ENCODE measurements at places on chromosomes 3 and 15.

- DNase-seq = no peak
These were observed 116.0 kb downstream of the LIPC start for GRCh38 chr15:58547628-58548307.

GRCh38 chr15:100981086-100981485, 61.9 kb downstream of the LRRK1 start:
- DNase-seq = no peak

- DNase-seq = no peak
These were observed 45.5 kb downstream of the SUSD5 start for GRCh38 chr3:33173103-33173502.

GRCh38 chr3:25831578-25831977, 41.7 kb downstream of the OXSM start:
- DNase-seq = no peak

- no peak for DNase-seq
These were observed 15.0 kb downstream of the CACNA2D3 start for GRCh38 chr3:54137311-54137710.

GRCh38 chr3:196585044-196585757, 16.7 kb downstream of the FBXO45 start:
- no peak for DNase-seq

DNA sequence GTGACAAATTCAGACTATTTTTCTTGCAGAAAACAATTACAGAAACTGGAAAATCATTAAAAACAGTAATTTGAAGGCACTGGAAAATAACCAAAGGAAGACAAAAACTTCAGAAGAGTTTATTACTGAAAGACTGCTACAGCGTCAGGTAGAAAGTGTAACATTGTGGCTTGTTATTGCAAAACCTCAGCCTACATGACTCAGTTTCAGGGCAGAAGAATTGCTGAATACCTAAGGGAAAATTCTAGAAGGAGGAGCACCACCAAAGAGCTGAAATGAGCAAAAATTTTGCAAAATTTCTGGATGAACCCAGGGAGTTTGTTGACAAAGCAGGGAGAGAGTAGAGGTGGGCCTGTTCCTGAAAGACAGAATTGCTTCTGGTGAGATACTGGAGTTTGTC, 219.6 kb downstream of the C3orf38 start:
- DNase-seq = no peak

DNA sequence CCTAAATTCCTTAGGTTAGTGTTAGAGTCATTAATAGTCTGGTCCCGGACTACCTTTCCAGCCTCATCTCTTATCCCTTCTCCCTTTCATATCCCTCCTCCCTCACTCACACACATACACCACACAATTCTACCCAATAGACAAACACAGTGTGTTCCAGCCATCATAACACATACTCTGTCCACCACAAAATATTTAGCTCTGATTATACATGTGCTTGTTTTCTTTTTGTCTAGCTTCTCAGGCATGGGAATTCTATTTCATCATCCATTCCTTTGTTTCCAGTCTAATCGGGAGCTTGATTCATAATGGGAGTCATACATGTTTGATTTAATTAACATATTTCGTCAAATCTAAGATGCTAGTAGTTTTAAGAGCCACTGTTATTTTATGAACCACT, 161.8 kb upstream of the BFSP2 start:
- no peak for DNase-seq

DNA sequence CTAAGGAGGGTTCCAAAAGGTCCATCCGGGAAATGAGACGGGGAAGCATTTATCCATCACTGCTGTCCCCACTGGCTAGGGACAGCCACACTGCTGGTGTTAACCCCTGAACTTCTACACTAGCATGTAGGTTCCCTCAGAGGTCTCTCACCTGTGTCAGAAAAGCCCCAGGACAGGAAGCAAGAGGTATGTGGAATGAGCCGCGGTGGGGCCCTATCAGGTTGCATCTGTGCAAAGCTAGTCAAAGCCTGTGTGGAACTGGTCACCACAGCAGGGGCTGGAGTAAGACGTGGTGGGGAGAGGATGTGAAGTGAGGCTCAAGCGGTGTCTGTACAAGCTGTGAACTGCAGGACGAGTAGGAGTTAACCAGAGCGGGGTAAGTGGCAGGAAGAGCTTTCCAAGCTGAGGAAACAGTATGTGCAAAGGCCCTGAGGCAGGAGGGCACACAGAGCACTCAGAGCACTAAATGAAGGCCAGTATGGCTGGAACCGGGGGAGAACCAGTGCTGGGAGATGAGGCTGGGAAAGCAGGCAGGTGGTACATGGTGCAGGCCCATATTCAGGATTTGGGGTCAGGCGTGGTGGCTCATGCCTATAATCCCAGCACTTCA, 57.8 kb downstream of the MEGF11 start:
- no peak for DNase-seq

- DNase-seq = no peak
These were observed 813.8 kb downstream of the TUSC7 start for GRCh38 chr3:117523418-117523817.

DNA sequence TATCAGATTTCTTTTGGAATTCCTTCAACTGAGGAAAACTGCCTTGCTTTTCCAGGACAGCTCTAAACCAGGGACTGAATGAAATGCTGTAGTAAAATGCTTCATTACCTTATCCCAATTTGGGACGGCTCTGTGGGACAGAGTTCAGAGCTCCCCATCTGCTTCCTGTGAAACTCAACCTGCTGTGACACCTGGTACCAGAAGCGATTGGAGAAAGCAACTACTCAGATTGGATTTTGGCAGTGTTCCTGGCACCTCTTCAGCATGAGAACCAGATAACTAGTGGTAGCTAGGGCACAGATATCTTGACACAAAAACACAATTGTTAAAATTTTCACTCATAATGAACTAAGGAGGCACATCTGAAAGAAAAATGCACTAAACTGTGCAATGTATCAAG, 539.1 kb downstream of the SI start:
- DNase-seq = no peak

All from Caco-2 (cell line).